CD4-positive, alpha-beta T cell treated with Interleukin-4 for 1 hour (primary cell): ENCODE measurements at places on chromosomes 11 and 22.

DNA sequence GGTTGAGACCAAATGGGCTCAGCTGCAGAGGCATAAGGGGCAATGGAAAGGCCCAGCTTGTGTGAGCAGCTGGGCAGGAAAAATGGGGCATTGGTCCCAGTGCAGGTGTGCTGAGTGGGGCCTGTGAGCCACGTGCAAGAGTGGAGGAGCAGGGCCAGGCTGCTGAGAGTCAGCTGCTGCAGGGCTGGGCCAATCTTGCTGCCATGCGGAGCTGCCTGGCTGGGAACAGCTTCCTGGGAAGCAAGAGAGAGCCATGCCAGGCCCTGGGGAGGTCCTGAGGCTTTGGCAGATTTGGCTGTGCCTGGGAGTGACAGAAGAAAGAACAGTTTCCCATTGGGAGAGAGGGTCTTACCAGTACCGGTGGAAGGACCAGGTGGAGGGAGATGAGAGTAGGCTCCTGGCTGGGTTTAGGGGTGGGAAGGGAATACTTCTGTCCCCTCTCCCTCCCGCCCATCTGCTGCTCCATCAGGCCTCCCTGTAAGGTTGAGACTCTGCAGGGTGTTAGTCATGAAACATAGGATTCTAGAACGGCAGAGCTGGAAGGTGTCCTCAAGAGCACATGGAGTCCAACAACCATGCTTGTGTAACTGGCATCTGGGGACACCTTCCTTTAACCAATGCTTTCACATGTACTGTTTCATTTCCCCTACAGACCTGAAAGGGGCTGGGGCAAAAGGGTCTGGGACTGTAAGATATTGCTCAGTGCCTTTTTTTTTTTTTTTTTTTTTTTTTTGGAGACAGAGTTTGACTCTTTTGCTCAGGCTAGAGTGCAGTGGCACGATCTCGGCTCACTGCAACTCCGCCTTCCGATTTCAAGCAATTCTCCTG lies 10.4 kb downstream of the SEPTIN3 start:
- no peak for DNase-seq

- DNase-seq = no peak
Observed at GRCh38 chr11:576811-577610, 741 bp downstream of the PHRF1 start.

DNA sequence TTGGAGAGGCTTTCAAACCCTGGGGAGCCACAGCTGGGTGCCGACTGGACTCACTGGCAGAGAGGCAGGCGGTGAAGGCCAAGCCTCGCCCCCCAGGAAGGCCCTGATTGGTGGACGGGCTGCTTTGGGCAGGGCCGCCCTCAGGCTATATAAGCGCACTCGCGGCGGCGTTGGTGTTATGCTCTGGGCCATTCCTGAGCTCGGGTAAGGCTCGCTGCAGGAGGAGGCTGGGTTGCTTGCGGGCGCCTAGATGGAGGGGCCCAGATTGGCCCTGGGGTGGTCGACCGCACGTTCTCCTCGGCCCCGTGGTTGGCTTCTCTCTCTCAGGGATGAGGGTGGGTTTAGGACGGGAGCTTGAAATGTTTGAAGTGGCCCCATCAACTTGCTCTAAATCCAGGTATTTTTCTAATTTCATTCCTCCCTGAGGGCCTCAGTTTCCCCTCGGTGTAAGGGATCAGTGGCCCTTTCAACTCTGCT lies at the start of gene SPDYC:
TSS of gene SPDYC (plus strand) at position 176 of the 477 bp plus-strand sequence. CDS start 1,125 bp downstream, outside the sequence.
- DNase-seq = no peak

DNA sequence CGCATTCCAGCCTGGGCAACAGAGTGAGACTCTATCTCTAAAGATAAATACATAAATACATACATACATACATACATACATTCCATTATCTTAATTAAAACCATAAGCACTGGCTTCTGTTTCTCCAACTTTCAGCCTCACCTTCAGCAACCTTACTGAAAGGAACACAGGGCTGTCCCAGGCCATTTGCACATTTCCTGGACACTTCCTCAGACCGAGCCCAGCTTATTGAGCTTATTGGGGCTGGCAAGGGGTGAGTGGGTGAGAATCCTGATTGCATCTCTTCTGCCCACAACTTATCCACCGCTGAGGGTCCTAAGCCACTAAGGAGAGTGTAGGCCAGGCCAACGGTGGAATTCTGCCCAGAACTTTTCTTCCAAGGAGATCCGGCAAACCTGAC lies 16.5 kb upstream of the LRP5 start:
- DNase-seq = no peak

- no peak for DNase-seq
Observed at GRCh38 chr11:32198053-32198452, 107.2 kb downstream of the RCN1 start.
